ENCODE measurements at places on chromosomes 2 and 18.

- no peaks in the 10 kb centered on the region for H3K4me1 ChIP-seq
- no peak for DNase-seq
- H3K27me3 ChIP-seq, result peaks cover 13% of the 10 kb centered on the region
- no peak overlapping the region for H3K4me3 ChIP-seq
- H3K27ac ChIP-seq, result no peak overlapping the region
- H3K36me3 ChIP-seq, result no peaks in the 10 kb centered on the region
Observed at GRCh38 chr18:78994977-78995582, 15.5 kb downstream of the SALL3 start.

DNA sequence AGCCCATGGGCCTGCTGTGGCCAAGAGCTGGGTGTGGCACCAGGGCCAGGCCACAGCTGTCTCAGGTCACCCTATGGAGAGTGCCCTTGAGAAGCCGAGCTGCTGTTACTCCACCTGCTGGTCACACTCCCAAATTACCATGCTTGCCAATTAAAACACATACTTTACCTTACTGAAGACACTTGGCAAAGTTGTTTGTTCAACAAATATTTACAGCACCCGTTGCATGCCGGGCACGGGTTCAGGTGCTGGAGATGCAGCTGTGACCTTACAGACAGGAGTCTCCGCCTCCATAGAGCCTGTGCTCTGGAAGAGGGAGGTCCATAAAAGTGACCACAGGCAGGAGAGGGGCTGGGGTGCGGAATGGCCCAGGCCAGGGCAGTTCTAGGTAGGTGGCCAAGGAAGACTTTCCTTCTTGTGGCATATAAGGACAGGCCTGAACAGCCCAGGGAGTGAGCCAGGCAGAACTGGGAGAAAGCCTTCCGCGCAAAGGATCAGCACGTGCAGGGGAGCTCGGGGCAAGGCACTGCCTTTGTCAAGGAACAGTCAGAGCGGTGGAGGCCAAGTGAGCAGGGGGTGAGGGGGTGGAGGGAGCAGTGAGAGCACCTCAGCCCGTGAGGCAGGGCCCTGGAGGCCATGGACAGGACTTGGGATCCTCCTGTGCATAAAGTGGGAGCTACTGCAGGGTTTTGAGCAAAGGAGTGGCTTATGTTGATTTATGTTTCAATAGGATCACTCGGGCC lies 23.6 kb upstream of the RBM44 start:
- DNase-seq, result peak; percentile 34
- no peak overlapping the region for H3K27ac ChIP-seq
- H3K4me1 ChIP-seq, result no peaks in the 10 kb centered on the region
- peaks cover 54% of the 10 kb centered on the region for H3K36me3 ChIP-seq
- no peaks in the 10 kb centered on the region for H3K27me3 ChIP-seq
- H3K4me3 ChIP-seq, result no peak overlapping the region

DNA sequence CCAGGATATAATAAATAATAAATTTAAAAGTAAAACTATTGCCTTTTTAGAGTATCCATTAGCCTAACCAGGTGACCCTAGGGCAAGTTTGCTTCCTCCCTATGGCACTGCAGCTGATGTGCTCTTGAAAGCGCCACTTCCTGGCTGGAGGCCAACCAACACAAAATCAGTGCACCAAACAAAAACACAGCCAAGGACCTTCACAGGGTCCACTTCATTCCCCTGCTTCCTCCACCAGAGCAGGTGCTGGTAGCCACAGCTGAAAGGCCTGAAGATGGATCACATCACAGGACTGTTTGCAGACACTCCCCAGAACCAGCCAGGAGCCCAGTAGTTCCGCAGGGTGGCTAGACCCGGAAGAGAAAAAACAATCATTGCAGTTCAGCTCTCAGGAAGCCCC lies 108.8 kb downstream of the TWIST2 start:
- H3K36me3 ChIP-seq, result no peaks in the 10 kb centered on the region
- peaks cover 54% of the 10 kb centered on the region for H3K27me3 ChIP-seq
- H3K27ac ChIP-seq, result no peak overlapping the region
- H3K4me1 ChIP-seq, result no peaks in the 10 kb centered on the region
- no peak overlapping the region for H3K4me3 ChIP-seq

DNA sequence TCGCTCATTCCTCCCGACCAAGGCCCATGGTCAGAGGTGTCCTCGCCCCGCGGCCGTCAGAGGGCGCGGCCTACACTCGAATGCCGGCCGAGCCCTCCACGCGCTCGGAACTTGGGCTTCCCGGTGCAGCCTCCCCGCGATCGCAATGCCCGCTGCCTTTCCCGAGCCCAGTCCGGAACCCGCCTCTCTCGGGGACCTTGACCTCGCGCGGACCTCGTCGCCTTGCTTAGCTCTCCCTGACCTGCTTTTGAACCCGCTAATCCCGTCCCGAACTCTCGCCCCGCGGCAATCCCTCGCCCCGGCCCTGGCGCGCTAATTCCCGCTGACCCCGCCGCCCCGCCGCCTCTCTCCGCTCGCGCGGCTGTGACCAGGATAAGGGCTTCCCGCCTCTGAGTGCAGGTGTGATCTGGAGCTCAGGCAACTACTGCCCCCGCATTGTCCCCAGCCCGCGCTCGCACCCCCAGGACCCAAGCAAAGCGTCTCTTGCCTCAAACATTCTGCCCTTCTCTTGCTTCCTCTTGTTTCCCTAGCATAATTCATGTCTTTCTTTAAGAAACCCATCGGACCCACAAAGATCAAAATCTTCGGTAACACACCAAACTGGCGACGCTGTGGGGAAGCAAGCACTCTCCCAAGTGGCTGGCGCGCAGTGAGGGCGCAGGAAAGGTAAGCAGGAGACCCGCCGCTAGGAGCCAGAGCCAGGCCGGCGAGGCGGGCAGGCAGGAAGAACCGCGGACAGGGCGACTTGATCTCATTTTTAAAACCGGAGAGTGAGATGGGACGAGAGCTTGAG lies 46.6 kb upstream of the ATP6V1B1 start:
- no peak overlapping the region for H3K27ac ChIP-seq
- H3K4me1 ChIP-seq, result peaks cover 20% of the 10 kb centered on the region
- H3K27me3 ChIP-seq, result peaks cover 96% of the 10 kb centered on the region
- no peaks in the 10 kb centered on the region for H3K36me3 ChIP-seq
- peak overlapping the region; percentile 64 for H3K4me3 ChIP-seq
- DNase-seq, result no peak

DNA sequence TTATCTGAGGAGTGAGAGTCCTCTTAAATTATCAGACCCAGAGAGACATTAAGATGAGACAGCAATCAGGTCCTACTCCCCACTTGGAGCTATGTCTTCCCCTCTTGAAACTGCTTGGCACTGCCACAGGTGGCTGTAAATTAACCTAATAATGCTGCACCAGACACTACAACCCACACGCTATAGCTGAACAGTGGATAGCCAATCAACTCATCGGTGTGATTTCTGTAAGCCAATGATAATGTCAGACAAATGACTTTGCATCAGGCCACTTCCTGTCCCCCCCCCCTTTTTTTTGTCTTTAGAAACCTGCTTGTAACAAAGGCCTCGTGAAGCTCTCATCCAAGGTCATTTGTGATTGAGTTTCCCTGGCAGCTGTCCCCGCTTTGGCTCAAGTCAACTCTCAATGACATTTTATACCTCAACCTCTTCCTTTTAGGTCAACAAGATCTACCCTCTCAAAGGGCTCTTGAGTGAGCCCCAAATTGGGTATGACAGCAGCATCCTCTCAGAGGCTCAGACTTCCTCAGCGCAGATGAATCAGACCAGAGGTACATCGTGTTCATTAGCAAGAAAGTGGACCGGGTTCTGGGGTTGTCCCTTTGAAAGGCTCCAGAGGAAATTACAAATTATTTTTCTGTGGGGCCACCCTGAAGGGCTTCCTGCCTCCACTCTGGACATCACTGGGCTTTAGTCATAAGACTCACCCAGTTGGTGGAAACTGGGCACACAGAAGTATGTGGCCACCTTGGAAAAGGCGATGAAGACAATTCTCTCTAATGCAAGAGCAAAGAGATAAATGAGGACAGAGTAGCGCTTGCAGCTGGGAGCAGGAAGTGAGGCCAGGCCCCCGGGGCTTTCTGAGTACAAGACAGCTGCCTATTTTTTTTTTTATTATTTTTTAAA lies 73.6 kb downstream of the COPS8 start:
- peaks cover 36% of the 10 kb centered on the region for H3K4me1 ChIP-seq
- no peaks in the 10 kb centered on the region for H3K36me3 ChIP-seq
- no peak overlapping the region for H3K4me3 ChIP-seq
- peak overlapping the region; percentile 43 for H3K27ac ChIP-seq
- DNase-seq, result no peak

- H3K27me3 ChIP-seq, result no peaks in the 10 kb centered on the region
- no peak overlapping the region for H3K27ac ChIP-seq
- H3K4me3 ChIP-seq, result no peak overlapping the region
- peaks cover 4% of the 10 kb centered on the region for H3K36me3 ChIP-seq
Observed at GRCh38 chr2:60843006-60843405, 38.4 kb upstream of the REL start.

DNA sequence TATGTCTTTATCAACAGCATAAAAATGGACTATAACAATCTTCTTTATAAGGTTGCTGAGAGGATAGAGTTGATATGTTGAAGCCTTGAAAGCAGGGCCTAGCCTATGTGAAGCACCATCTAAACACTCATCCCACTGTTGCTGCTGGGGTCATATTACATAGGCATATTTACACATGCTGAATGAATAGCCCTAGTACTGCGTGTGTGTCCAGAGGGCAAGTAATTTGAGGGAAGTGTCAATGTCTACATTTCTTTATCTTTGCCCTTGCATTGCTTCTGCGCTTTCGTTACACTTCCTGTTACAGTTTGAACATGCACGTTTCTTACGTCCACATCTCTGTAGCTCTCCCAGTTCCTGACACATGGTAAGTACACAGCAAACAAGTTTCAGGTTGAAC lies 280.3 kb upstream of the ATP5MC3 start:
- peaks cover 8% of the 10 kb centered on the region for H3K27me3 ChIP-seq
- H3K4me3 ChIP-seq, result no peak overlapping the region
- no peak overlapping the region for H3K27ac ChIP-seq
- DNase-seq, result no peak
- no peaks in the 10 kb centered on the region for H3K4me1 ChIP-seq

DNA sequence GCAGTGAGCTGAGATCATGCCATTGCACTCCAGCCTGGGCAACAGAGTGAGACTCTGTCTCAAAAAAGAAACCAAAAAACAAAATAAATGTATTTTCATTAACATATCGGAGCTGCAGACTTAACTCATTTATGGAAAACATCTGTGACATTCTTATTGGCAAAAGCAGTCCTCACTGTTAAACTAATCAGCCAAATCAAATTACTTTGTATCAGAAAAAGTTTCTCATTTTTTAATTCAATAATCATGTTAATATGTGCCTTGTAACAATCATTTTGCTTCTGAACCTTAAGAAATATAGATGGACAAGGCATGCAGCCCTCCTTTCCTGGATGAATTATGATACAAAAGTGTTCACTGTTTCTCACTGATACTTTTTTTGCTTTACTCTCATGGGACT lies 18.0 kb upstream of the TP53I3 start:
- no peak for DNase-seq
- no peak overlapping the region for H3K27ac ChIP-seq
- H3K27me3 ChIP-seq, result no peaks in the 10 kb centered on the region
- no peaks in the 10 kb centered on the region for H3K4me1 ChIP-seq

GRCh38 chr18:79589601-79590091 lies 90.0 kb upstream of the CTDP1 start:
- H3K27me3 ChIP-seq, result peaks cover 6% of the 10 kb centered on the region
- no peak for DNase-seq
- H3K27ac ChIP-seq, result no peak overlapping the region
- no peaks in the 10 kb centered on the region for H3K36me3 ChIP-seq
- H3K4me1 ChIP-seq, result no peaks in the 10 kb centered on the region

- H3K4me1 ChIP-seq, result no peaks in the 10 kb centered on the region
- H3K27ac ChIP-seq, result no peak overlapping the region
- no peaks in the 10 kb centered on the region for H3K27me3 ChIP-seq
- no peak for DNase-seq
Observed at GRCh38 chr18:26819046-26819445, 46.5 kb downstream of the AQP4 start.

DNA sequence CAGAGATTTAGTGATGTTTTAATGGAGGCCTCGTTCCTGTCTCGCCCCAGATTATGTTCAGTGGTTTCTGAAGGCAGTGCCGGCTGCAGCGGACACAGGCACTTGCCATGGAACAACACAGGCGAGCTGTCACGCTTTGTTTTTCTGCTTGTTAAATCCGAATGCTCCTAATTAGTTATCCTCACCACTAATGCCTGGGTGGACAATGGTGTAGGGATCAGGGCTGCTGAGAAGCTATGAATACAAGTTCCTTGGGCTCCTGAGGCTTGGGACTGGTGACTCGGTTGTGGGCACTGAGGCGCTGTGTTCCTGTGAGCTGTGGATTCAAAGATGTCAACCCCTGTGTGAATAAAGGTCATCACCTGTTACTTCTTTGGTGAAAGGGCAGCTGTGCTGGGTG lies 123.5 kb downstream of the PLEKHM3 start:
- H3K4me1 ChIP-seq, result no peaks in the 10 kb centered on the region
- no peak for DNase-seq
- H3K27ac ChIP-seq, result no peak overlapping the region
- H3K27me3 ChIP-seq, result no peaks in the 10 kb centered on the region
- no peak overlapping the region for H3K4me3 ChIP-seq
- no peaks in the 10 kb centered on the region for H3K36me3 ChIP-seq

DNA sequence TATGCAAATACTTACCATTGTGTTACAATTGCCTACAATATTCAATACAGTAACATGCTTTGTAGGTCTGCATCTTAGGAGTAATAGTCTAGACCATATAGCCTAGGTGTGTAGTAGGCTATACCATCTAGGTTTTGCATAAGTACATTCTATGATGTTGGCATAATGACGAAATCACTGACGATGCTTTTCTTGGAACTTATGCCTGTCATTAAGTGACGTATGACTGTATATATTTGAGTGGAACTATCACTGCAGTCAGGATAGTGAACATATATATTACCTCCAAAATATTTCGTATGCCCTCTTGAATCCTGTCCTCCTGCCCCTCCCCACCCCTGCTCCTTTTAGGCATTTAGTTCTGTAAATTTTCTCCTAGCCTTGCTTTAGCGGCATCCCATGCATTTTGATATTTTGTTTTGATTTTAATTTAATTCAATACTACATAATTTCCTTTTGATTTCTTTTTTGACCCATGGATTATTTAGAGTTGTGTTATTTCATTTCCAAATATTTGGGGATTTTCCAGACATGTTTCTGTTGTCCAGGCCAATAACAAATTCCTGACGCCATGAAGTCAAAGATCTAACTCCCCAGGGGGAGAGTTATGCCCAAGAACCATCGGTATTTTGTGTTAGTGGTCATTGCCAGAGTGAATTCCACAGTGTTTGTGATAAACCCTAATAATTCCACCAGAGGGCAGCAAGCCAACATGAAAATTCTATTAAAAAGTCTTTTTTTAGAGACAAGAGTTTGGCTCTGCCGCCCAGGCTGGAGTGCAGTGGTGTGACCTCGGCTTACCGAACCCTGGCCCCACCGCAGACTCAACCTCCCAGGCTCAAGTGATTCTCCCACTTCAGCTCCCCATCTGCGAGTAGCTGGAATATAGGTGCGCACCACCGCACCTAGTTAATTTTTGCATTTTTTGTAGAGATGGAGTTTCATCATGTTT lies 24.2 kb upstream of the CASP8 start:
- peak overlapping the region; percentile 89 for H3K27ac ChIP-seq
- H3K4me3 ChIP-seq, result peak overlapping the region; percentile 95
- peaks cover 45% of the 10 kb centered on the region for H3K36me3 ChIP-seq
- peaks cover 49% of the 10 kb centered on the region for H3K4me1 ChIP-seq

GRCh38 chr2:165144315-165144714 lies 59.5 kb downstream of the SCN3A start:
- no peak overlapping the region for H3K4me3 ChIP-seq
- peaks cover 3% of the 10 kb centered on the region for H3K27me3 ChIP-seq
- H3K4me1 ChIP-seq, result no peaks in the 10 kb centered on the region
- no peak overlapping the region for H3K27ac ChIP-seq

GRCh38 chr18:25350489-25351251 lies 1.3 kb downstream of the ZNF521 start:
- H3K36me3 ChIP-seq, result no peaks in the 10 kb centered on the region
- peaks cover 78% of the 10 kb centered on the region for H3K27me3 ChIP-seq
- peak overlapping the region; percentile 80 for H3K4me3 ChIP-seq
- DNase-seq, result no peak
- H3K27ac ChIP-seq, result no peak overlapping the region

Measured in activated naive CD8-positive, alpha-beta T cell treated with anti-CD3 and anti-CD28 coated beads for 36 hours (primary cell).